Stimulated activated naive CD8-positive, alpha-beta T cell treated with anti-CD3 and anti-CD28 coated beads, Interleukin-15, amount 100 ng/mL, for 72 hours (primary cell): ENCODE measurements at places on chromosomes 3 and 15.

- DNase-seq: no peak
Measured at GRCh38 chr3:130258532-130258952, 86.9 kb upstream of the COL6A5 start.

DNA sequence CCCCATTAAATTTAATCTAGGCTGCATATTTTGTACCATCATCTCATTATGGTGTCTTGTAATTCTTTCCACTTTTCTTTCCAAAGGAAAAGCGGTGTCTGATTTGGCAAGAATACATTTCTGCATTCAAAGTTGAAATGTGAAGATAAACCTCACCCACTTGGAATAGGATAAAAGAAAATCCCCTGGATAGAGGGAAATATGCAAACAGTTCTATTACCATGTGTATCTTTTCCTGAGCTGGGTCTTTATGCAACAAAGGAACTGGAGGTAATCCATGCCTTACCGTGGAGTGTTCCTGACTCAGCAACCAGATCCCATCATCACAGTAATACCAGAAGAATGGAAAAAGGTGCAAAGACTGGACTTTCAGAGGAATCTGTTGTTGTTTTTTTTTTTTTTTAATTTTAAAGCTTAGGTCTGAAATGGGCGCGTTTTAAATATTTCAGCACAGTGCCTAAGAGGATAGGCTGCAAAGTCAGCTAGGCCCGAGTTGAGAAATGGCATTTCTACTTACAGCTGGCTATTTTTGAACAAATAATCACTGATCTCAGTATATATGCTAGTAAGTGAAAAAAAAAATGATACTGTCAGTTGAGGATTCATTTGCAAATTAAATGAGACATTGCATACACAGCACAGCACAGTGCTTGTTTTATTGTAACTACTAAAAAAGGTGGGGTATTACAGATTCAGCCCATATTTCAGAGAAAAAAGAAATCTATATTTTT lies 55.5 kb upstream of the ADAMTS9 start:
- DNase-seq: no peak

DNA sequence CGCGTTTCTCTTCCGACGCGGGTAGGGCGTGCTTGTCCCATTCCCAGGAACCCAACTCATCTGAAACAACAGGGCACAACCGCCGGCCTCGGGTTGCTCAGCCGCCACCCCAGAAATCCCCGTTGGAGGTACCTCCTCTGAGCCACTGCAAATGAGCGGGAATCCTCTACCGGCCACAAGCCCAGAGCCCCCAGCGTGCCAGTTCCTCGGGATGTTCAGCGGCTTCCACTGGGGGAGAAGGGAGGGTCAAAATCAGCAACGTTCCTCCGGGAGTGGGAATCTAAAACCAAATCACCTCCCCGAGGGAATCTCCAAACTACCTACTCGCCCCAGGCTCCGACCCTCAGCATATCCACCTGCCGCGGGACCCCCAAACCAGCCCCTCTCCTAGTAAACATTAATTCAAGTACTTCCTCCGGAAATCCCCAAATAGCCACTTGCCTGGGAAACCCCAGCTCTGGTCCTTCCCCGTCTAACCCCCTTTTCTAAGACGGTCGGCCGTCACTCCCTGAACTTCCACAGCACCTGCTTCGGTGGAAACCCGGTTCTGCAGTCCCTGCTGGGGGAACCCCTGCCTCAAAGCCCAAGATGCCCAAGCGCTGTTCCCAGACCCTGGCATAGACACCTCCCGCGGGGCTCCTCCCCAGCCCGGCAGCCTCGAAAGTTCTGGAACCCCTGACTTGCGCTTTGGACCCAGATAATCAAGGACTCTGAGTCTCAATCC lies 887 bp downstream of the OXTR start:
- no peak for DNase-seq

- no peak for DNase-seq
Measured at GRCh38 chr3:66552846-66553245, 52.0 kb upstream of the LRIG1 start.

GRCh38 chr3:112699436-112699978 lies 58.6 kb upstream of the CCDC80 start:
- no peak for DNase-seq

DNA sequence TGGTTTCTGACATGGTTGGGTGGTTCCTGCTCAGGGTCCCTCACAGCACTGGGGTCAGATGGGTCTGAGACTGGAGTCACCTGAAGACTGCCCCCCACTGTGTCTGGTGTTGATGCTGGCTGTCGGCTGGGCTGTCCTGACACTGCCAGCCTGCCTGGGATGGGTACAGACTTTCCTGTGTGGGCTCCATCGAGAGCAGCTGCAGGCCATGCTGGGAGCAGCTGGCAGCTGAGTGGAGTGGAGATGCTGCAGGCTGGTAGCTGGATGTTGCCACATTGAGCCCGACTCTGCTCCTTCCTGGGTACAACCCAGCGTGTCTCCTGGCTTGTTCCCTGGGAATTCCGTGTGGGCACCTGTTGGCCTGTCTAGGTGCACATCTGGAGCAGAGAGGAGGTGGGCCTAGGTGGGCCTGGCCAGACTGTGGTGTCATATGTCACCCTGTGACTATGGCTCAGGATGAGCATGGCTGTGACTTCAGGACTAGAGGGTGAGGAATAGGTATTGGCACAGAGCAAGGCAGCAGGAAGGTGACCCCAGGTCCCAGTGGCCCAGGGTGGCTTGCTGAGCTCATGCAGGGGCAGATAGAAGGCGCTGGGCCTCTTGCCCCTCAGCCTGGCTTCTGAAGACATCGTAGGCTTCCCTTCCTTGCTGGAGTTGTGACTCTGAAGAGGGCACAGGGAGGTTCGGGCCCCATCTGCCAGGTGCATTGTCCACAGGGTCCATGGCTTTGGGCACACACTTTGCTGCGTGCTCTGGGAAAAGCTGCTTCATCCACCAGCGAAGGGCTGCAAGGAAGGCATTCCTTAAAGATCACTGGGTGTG lies 40.0 kb upstream of the PRR23E start:
- DNase-seq: no peak

GRCh38 chr15:97009031-97009431 lies 678.5 kb downstream of the NR2F2 start:
- DNase-seq: no peak

- peak; percentile 38 for DNase-seq
Measured at GRCh38 chr3:4888913-4889846, 90.1 kb upstream of the BHLHE40 start.

- DNase-seq: no peak
Measured at GRCh38 chr15:50783895-50784294, 18.4 kb upstream of the SPPL2A start.

- DNase-seq: peak; percentile 34
Measured at GRCh38 chr15:41022487-41023090, 69.3 kb downstream of the CHAC1 start.

- no peak for DNase-seq
Measured at GRCh38 chr15:95922431-95922830, 408.1 kb upstream of the NR2F2 start.

DNA sequence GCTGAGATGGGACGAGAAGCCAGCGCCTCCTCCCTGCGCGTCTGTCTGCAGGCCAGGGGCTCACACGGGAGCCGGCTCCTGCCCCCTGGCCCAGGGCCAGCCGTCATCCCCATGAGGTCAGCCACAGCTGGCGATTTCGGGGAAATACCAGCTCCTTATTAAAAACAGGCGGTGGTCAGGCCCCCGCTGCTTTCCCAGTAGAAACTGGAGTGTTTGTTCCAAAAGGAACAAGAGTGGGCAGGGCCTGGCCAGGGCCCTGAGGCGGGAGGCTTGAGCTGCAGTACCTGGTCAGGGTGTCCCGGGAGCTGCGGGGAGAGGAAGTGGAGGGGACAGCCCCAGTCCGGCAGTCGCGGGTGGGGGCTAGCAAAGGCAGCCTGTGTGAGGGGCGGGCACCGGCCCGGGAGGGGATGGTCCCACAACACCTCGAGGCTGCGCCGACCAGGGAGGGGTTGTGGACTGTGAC lies 17.8 kb downstream of the MYL3 start:
- DNase-seq: no peak

DNA sequence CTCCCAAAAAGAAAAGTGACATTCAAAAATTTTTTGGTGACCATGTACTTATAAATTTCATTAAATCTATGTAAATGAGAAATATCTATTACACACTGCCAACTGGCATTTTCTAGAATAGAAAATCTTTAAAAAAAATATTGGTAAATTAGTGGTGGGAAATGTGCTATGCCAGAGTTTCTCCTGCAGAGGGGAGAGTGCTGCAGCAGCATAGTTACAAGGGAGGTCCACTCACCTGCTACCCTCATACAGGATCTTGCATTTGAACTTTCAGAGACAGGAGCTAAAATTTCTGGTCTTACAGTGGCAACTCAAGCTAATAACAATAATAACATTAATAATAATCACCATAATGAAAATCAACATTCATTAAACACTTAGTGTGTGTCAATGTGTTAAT lies 459.6 kb downstream of the NSUN3 start:
- DNase-seq: no peak

GRCh38 chr15:62734706-62735105 lies 307.8 kb upstream of the TPM1 start:
- no peak for DNase-seq

GRCh38 chr3:436053-436452 lies 239.5 kb downstream of the CHL1 start:
- DNase-seq: no peak

DNA sequence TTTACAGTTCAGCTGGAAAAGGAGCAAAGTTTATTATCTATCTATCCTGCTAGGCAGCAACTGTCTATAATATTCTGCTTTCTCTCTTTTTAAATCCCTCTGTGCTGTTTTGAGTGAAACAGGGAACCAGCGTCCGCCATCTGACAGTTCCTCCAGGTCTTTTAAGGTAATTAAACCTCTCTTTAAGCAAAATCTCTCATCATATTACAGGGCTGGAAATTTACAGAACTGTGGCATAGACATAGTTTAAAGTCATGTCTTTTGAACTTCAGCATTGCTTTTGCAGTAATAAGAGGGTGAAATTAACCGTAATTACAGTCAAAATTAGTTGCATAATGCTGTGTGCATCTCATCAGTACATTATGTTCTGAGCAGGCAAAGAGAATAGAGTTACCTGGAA lies 263.4 kb upstream of the KCNMB2 start:
- DNase-seq: no peak

GRCh38 chr15:26082221-26083109 lies 219.3 kb upstream of the ATP10A start:
- DNase-seq: peak; percentile 95

GRCh38 chr3:90128391-90128790 lies 1021.0 kb downstream of the EPHA3 start:
- no peak for DNase-seq

DNA sequence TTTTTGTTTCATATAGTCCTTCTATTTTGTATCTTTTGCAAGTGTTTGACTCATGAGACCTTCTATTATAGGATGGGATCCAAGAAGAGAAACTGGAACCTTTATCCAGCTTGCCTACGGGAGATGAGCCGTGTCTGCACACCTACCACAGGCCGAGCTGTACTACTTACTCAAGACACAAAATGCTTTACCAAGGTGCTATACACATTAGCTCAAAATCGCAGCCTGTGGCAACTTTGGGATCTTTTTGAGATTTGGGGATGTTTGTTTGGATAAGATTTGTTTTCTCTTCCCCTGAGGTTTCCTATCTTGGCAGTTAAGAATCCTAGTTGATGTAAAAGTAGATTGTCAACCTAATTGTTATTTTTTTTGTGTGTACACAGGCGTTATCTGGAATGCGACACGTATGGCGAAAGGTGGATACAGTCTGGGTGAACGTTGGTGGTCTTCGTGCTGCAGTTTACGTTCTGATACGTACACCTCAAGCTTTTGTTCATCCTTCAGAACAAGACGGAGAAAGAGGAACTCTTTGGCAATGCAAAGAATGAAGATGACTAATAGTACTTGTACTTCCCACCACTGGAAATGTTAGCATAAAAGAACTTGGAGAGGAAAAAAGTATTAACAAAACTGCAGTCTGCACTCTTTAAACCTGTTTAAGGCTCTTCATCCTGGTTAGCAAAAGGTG lies 13.1 kb upstream of the SETD5 start:
- DNase-seq: no peak

- DNase-seq: no peak
Measured at GRCh38 chr3:118942671-118943070, 92.0 kb downstream of the IGSF11 start.

DNA sequence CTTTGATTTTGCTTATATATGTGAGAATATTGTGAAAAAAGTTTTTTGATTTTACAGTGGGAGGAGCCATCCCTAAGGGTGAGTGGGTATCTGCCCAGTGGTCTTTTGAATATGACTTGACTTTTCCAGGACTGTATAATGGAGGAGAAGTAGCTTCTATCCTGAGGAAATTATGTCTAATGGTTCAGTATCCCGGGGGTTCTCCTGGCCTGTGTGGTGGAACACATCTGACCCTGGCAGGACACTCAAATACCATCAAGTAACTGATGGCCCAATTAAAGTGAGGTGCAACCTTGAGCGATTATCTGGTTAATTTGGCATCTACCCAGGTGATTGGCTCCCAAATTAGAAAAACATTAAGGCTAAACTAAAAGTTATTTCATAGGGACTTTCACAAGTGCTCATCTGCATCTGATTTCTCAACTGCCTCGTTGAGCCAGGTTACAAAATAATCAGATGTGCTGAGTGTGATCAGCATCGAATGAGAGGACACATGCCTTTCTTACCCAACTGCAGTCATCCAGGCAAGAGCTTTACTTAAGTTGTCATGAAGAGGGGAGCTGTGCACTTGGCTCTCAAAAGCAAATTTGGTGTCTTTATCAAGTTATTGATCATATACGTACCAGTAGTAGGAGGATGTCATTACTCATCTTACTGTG lies 201.4 kb downstream of the IL5RA start:
- no peak for DNase-seq

- DNase-seq: no peak
Measured at GRCh38 chr3:186937017-186937875, 6.9 kb downstream of the ST6GAL1 start.
